ENCODE measurements at places on chromosomes 2 and 18.
A peak's percentile ranks its signal among the peaks of the same experiment; 100 is the strongest.

GRCh38 chr2:107380912-107381311 lies 445.8 kb upstream of the RGPD4 start:
- ATAC-seq: no peak

GRCh38 chr18:49572611-49573345 lies 10.9 kb downstream of the LIPG start:
- no peak for ATAC-seq

DNA sequence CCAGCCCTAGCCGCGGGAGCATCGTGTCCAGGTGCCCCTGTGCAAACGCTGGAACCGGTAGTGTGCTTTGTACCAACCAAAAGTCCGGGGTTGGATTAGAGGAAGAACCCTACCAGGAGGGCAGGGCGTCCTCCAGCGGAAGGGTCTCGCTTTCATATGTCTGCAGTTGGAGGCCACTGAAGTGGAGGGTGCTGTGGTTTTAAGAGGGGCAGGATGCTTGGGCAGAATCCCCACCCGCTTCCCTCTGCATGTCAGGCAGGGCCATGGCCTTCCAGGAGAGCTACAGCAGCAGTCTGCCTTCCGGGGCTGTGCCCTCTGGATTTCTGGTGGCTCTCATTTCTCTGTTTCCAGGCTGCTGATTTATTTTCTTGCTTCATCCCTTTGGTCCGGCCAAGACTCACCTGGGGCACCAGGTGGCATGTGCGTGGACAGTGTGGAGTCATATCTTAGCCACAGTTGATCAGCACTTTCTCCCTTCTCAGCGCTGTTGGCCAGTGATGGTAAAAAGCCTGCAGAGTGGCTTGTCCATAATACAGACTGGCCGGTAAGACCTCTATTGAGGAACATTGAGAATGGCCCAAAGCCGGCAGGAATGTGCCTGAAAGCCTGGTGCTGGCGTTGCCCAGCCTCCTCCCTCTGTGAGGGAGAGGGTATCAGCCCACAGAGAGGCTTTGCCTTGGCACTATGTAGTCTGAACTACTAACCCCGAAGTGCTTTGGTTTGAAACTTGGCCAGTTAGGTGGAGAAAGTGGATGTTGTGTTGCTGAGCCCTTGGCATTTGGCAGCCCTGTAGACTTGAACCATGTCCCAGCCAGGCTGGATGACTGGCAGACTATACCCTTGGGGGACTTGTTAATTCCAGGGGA lies 1.8 kb downstream of the AGAP1 start:
- peak; percentile 24 for ATAC-seq

DNA sequence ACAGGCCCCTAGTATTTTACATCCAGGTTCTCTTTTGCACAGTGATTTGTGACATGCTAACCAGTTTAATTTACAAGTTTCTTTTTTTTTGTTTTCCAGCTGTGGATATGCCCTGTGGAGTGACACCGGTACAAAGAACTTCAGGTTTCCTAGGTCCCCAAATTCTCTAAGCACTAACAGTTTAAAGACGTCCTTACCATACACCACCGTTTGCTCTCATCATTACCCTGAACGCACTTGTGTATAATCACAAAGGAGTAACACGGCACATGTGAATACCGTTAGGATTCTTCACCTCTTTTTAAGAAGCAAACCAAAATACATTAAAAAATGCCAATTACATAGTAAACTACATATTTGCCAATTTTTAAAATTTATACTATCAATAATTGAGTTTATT lies 853 bp downstream of the LANCL1 start:
- ATAC-seq: peak; percentile 36

DNA sequence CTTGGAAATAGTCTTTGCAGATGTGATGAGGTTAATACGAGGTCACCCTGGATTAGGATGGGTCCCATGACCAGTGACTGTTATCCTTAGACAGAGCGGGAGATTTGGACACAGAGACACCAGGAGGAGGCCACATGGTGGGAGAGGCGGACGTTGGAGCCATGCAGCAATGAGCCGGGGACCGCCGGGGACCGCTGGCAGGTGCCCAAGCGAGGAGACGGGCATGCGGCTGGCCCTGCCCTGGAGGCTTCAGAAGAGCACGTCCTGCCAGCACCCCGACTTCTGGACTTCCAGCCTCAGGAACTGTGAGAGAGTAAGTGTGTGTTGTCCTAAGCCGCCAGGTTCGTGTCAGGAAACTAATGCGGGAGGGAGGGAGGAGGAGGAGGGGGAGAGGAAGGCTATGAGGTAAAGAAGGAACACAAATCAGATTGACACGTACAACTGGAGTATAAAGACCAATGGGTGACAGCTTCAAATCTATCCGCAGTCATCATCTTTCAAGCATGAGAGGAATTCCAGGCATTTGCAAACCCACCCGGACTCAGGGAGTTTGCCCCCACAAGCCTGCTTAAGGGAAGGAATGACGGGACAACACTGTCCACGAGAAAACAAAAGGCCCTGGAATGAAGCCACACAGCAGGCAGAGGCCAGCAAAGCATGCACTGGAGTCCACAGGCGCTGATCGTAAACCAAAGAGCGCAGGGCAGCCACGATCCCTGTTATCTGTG lies 11.6 kb upstream of the BOK start:
- ATAC-seq: peak; percentile 53

GRCh38 chr2:74008761-74009395 lies 24.2 kb downstream of the TET3 start:
- ATAC-seq: no peak

DNA sequence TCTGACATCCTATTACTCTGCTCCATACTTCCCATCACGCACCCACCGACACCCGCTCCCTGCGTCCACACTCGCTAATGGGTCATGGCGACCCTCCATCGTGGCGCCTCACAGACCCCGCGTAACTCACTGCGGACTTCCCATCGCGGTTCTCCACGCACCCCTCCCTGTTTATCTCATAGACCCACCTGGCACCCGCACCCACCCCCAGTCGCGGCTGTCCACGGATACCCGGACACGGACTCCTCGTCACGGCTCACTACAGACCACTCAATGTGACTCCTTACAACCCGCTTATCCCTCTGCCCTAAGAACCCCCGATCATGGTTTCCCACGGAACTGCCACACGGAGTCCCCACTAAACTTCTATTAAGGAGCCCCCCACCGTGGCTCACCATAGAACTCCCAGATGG lies 458 bp downstream of the CXXC1 start:
- peak; percentile 7 for ATAC-seq

DNA sequence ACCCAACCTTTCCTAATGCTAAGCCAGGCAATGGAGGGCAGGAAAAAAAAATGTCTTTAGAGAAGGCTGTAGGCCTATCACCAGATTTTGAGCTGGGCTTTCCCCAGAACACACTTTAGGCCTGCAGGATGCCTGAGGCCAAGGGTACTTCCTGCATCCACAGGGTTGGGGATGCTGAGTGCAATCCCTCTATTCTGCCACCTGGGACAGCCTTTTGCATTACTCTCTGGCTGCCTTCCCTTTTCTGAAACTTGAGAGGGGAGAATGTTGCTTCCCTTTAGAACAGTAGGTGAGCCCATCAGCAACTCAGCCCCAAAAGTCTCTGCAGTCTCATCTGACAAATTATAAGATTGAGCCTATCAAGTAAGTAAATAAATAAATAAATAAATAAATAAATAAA lies 195.2 kb downstream of the SLC8A1 start:
- peak; percentile 96 for ATAC-seq

- no peak for ATAC-seq
Observed at GRCh38 chr2:175612280-175612679, 389.8 kb downstream of the LNPK start.

- no peak for ATAC-seq
Observed at GRCh38 chr2:170227951-170228350, 50.0 kb downstream of the MYO3B start.

DNA sequence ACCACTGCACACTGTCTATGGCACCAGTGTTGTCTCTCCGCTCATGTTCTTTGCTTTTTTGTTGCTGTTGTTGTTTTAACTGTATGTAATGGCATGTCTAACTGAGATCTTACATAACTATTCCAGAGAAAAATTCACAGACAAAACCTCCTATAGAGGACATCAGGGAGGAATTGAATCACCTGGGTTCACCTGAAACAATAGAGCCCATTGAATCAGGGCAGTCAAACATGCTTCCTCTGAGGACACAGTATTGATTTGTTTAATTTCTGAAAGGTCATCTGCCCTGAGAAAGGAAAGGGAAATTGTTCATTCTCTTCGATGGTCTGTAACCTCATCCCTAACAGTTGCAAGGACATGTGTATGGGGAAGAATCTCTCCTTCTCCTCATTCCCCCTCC lies 237.5 kb downstream of the SRBD1 start:
- ATAC-seq: no peak

DNA sequence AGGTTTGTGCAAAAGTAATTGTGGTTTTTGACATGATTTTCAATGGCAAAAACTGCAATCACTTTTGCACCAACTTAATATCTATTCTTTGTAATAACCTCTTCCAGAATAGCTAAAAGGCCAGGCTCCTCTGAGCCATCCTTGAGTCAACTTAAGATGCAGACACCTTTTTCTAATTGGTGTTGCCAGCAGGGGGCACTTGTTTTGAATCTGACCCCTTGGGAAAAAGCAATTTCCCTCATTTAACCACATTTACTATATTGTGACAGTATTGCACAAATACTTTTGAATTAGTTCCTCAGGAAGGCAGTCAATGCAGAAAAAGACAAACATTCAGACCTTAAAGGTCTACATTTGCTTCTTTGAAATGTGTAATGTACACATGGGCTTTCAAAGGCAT lies 78.6 kb upstream of the GALNT5 start:
- ATAC-seq: no peak

GRCh38 chr2:145910416-145910815 lies 1390.5 kb upstream of the ZEB2 start:
- no peak for ATAC-seq

- ATAC-seq: no peak
Observed at GRCh38 chr2:48467637-48468036, 62.3 kb upstream of the STON1 start.

DNA sequence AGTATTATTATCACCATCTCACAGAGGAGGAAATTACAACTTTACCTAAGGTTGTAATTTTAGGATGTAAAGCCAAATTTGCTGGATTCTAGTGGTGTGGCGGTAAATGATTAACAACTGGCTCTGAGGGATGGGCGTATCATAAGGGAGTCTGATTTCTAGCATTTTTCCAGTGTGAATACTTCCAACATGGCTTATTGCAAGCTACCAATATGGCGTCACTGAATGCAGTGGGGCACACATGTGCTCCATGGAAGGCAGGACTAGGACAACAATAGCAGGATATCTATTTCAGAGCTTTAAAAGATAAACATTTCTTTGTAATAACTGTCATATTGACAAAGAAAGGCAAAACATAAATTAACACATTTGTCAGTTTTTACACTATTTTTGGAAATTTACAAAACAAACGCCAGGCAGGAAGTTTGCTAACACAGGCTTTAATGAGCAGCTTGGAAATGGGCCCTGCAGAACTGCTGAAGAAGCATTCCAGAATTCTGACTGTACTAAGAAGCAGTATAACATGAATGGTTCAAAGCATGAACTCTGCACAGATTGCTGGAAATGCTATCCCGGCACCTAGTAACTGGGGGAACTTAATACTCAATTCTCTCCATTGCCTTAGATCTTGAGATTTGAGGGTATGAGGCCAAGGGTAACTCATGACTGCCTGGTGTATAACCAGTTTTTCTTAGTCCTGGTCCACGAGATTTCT lies 439.3 kb upstream of the MAP2 start:
- no peak for ATAC-seq

DNA sequence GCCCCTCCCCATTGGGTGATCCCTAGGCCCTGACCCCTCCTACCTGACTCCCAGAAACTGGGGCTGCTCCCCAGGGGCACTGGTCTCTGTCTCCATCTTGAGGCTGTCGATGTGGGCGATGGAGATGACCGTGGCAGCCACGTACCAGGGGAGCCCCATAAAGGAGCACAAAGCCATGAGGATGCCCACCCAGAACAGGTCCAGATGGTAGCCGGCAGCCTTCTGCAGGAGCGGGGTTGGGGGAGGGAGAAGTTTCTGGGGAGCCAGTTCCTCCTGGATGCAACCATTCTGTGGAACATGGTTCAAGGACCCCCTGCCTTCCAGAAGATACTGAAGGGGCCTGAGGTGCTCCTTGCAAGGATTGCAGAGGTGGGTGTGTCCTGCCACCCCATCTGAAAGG lies 34.0 kb downstream of the MTHFD2 start:
- no peak for ATAC-seq

DNA sequence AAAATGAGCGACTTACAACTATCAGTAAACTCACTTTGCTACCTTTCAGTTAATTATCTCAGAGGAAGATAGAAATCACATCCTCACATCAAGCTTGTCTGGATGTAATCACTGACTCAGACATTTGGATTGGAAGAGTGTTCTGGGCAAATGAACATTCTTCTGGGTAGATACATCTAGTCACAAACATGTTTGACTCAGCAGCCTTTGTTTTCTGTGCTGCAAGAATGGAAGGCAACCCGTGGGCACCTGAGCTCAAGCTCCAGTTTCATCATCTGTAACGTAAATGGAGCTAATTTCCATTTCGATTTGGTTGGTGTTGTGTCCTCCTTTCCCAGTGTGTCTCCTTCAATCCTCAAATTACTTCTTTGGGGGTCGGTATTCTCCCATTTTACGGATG lies 58.5 kb downstream of the ACAA2 start:
- peak; percentile 18 for ATAC-seq

DNA sequence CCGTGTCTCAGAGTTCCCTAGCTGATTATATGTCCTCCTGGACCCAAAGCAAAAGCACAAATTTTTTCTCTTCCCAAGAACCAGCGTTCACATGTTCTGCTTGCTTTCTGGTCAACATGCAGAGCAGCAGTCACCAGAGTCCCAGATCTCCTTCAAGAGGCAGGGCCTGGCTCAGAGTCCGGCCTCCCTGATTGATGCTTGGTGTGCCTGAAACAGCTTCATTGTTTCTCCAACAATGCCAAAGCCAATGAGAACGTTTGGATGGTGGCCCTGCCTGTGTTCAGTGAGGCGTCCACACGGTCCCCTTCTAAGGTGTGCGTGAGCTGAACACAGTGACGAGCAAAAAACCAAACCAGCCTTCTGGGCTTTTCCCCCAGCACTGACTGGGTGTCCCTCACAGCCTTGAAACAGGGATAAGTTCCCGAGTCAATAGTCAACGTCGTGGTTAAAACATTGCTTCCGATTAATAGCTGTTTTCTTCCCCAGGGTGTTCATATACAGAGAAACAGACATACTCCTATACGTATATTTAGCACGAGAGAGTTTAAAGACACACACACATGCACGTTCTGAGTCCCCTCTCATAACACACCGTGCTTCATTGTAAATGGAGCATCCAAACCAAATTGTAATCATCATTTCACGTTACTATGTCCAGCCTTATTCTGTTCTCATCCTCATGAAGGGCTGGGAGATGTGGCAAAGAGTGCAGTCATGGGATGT lies 19.3 kb upstream of the POU3F3 start:
- no peak for ATAC-seq

DNA sequence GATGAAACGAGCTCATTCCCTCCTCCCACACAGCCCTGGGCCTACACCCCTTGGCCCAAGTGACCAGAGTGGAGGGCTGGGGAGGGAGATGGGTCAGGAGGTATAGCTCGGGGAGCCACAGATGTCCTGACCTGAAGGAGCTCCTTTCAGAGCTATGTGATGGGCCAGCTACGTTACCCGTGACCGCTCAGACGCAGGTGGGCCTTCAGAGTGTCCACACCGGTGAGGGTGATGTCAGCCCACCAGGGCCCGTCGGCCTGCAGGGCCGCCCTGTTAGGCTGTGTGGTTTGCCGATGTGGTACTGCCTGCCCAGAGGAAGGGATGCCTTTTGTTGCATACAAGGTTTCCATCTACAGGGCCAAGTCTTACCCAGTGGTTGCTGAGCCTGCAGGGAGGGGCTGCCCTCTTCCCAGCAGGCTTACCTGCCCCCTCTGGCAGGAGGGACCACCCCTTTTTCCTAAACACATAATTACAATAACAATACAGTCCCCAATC lies 41.8 kb upstream of the FOSL2 start:
- no peak for ATAC-seq

- ATAC-seq: peak; percentile 96
Observed at GRCh38 chr2:96760036-96760985, at the start of gene CNNM4. TSS of gene CNNM4 (plus strand) at chr2:96760902. CDS start at chr2:96761000, 98 bp downstream.

All from SK-N-SH treated with all-trans-retinoic acid at 6 μM for 48 hours (cell line).